ENCODE measurements at places on chromosomes 12 and 14.

DNA sequence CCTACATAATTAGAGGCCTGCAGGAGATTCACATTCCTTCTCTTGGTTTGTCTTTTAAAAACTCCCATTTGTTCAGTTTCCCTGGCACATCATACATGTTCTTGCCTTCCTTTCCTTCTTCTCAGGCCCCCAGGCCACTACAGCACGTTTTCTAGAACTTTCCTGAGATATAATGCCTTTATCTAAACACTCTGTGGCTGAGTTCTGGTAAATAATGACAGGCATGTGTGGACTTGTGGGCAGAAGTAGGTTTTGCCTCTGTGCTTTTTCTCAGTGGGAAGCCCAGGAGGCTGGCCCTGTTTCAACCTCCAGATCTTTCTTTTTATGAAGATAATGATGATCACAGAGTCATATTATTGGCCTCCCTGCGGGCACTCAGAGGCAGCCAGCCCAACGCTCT, 117.2 kb downstream of the TMX1 start:
- no peak for DNase-seq

DNA sequence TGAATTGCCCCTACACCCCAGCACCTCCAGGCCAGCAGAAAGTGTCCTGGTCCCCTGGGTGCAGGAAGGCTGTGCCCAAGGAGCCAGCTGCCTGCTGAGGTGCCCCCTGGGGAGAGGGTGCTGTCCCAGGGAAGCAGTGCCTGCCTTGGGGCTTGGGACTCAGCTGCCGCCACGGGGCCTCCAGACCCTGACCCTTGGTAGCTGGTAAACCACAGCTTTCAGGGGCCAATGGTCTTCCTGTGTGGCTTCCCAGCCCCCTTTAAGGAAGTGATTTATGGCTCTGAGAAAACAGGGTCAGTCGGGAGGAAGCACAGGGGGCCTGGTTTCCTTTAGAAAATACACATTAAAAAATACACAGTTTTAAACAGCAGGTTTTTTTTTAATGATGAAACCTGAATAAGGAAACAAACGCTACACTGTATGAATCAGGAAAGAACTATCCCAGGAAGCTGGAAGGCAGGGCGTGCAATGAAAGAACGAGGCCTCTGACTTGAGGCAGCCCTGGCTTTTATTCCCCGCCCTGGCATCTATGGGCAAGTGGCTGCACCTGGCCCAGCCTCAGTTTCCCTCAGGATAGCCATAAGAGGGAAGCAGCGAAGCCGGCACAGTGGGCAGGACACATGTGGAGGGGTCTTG, 40.6 kb upstream of the EML1 start:
- peak; percentile 80 for DNase-seq

GRCh38 chr12:6813363-6813762, 8.3 kb upstream of the GPR162 start:
- peak; percentile 34 for DNase-seq

DNA sequence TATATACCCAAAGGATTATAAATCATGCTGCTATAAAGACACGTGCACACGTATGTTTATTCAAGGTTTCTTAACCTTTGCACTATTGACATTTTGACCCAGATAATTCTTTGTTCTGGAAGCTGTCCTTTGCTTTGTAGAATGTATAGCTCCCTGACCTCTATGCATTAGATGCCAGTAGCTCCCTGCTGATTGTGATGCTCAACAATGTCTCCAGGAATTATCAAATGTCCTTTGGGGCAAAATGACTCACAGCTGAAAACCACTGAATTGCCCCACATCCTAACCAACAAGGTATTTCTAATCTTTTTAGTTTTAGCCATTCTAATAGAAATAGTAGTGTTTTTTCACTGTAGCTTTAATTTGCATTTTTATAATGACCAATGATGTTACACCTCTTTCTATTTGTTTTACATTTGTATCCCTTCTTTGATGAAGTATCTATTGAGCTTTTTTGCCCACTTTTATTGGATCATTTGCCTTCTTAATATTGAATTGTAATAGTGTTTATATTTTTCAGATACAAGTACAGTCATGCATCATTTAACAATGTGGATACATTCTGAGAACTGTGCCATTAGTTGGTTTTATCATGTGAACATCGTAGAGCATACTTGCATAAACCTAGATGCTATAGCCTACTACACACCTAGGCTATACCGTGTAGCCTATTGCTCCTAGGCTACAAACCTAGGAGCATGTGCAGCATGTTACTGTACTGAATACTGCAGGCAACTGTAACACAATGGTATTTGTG, 10.4 kb upstream of the NOPCHAP1 start:
- DNase-seq = peak; percentile 27

DNA sequence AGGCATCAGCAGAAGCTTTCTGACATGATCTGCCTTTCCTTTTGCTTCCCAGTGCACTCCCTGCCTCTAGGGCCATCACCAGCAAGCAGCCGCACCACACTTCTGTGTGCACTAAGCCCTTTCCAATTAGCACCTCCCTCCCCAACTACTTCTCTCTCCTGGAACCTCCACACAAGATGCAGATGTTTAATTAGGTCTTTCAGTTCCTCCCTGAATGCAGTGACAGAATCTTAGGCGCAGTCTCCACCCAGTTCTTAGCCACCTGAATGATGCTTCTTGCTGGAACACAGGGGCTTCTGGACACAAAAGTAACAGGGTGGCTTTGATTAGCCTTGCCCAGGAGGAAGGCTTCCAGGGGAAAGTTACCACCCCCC, 32.9 kb downstream of the NIN start:
- DNase-seq = no peak

DNA sequence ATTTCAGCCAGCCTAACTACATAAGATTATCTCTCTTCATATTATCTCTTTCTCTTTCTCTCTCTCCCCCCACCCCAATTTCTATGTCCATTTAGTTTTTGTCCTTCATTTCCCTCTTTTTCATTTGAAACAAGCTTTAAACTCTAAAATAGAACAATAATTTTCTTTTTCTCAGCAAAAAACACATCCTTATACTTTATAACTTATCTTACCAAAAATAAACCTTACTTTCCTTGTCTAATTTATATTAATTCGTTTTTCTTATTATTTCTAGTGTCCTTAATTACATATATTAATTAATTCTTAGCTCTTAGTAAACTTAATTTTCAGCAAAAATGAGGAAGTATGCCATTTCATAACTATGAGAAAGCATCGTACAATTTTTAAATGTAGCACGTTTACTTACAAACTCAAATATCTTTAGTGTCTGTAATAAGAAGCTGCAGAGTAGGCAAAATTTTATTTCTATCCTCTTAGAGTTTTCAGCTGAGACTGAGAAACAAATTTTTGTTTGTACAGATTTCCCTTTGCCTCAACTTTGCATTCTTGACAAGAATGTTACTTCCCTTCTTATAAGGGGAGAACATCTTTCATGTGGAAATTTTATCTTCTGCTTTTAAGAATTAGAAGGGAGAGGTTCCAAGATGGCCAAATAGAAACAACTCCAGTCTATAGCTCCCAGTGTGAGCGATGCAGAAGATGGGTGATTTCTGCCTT, 65.1 kb upstream of the ST8SIA1 start:
- no peak for DNase-seq

DNA sequence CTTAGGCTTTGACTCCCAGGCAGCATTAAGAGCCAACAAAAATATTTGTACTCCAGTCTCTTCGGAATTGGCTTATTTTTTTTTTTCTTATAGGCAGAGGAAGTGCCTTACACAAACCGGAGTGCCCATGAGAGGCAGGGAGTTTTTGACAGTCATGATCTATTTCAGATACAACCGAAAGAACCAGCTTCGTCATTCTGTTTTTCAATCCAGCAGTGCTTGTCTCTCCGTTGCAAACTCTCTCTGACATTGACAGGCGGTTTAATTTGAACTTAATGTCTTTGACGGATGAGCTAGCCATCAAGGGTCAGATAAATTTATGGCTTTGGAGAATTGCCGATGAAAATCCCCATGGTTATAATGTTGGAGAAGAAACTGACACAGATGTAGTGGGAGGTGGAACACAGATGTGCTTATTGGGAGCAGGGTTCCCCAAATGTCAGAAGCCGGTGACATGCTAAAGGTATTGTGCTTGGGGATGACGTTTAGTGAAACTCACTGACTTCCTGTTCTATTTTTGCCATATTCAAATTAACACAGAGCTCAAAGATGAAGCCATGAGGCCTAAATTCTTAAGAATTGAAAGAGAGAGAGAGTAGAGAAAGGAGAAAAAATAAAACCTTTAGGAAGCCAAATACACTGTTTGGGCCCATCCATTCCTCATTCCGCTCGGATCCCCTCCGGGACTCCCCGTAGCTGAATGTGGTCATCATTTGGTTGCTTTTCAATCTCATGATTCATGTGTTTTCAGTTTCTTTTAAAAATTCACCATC, 59.7 kb downstream of the PLXNC1 start:
- no peak for DNase-seq

- no peak for DNase-seq
Observed at GRCh38 chr12:45216983-45217485, 1.1 kb downstream of the ANO6 start.

GRCh38 chr12:121003650-121004049, 12.6 kb downstream of the C12orf43 start:
- DNase-seq = no peak

DNA sequence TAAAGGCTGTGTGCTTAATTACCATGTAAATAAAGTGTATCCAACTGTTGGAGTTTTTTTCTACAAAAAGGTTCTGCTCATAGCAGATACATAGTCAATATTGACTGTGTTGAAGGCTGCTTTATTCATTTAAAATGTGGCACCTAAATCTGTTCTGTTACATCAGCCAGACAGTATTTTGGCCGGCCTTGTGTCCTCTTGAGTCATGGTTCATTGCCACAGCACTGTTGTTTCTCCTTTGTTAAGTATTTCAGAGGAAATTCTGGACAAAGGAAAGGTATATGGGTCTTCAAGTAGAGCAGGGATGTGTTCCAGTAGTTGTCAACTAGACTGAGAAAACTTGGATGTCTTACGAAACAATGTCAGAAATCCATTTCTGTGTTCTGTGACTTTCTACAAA, 95.5 kb downstream of the SLC38A6 start:
- DNase-seq = no peak

DNA sequence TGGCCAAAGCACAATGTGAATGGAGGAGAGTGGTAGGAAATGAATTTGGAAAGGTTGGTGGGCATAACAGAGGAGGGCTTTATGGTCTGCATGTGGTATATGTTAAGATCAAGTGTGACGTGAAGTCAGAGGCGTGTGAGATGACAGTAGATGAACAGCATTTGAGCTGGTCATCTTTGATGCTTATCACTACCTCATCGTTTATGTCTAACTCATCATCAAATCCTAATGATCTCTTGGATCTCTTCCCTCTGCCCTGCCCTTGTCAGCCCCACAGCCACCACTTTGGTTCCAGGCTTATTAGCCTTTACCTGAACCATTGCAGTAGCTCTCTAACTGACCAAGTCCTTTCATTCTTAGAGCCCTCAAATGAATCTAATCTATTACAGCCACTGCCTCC, 132.5 kb downstream of the LLPH start:
- no peak for DNase-seq
